ENCODE measurements at places on chromosomes 2 and 18.

DNA sequence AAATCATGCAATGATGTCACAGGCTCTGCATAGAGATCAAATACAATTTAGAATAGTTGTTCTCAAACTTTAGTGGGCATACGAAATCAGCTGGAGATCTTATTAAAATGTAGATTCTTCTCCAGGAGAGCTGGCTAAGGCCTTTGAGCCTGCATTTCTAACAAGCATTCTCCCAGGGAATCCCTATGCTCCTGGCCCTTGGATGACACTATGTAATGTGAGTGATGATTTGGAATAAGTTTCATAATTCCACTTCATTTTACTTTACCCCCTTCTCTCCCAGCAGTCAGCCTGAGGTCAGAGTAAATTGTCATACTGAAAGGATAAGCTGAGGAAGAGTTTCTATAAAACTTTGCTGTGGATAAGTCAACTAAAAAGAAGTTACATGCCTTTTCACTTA lies 189.1 kb downstream of the UBE2E3 start:
- no peak for DNase-seq

DNA sequence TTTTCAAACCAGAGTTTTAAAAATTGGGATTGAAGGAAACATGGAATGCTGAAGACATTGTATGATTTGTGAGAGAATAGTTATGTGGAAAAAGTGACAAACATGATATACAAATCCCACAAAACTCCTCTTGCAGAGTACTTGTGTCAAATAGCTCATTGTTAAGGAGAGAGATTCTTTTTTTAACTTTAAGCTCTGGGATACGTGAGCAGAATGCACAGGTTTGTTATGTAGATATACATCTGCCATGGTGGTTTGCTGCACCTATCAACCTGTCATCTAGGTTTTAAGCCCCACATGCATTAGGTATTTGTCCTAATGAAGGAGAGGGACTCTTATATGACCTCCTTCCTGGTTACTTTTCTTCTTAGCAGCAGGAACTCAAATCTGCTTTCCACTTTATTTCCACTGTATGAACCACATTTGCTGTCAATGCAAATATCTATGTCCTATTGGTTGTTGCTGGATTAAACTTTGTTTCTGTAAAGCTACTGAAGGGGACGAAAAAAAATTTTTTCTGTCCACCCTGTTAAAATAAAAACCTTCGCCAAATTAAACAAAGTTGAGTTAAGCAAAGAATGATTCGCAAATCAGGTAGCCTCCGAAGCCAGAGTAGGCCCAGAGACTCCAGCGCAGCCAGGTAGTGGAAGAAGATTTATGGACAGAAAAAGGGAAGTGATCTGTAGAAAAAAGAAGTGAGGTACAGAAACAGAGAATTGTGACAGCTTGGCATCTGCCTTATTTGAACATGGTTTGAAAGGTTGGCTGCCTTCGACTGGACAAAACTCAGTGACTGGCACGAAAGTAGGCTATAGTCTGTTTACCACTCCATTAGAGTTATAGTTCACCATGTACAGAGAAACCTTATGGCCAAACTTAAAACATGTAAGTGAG lies 430.1 kb upstream of the CHST9 start:
- no peak for DNase-seq

DNA sequence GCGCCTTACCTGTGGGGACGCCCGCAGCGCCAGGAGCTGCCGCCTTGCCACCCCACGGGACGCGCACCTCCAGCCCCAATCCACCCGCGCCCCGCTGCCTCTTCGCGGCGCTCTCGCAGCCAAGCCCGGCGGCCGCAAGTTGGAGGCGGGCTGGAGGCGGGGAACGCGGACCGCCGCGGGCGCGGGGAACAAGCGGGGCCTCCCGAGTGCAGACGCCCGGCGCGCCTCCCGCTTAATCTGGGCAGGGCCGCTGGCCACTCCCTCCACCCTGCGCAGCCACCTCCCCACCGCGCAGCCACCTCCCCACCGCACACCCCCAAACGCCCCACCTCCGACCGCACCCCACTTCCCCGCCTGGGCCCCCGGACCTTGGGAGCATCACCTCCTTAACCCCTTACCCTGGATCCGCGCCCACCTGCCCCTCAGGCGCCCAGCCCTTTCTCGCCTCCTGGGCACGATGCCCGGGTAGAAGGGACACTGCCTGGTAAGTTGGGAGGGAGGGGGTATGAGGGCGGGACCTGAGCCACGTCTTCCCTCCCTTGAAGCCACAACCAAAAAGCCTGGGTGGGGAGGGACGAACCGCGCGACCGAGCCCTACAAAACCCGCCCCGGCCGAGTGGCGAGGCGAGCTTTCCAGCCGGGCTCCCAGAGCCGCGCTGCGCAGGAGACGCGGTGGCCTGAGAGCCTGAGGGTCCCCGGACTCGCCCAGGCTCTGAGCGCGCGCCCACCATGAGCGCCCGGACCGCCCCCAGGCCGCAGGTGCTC lies at the start of the genes COL4A3 and COL4A4:
Gene COL4A3, plus strand, starts transcription at position 627 of the 765 bp plus-strand sequence. Its CDS starts 103 bp downstream, at position 730.
Gene COL4A4, minus strand, starts transcription at position 208 of the 765 bp plus-strand sequence. CDS start 16,722 bp downstream, outside the sequence.
- DNase-seq, result no peak

DNA sequence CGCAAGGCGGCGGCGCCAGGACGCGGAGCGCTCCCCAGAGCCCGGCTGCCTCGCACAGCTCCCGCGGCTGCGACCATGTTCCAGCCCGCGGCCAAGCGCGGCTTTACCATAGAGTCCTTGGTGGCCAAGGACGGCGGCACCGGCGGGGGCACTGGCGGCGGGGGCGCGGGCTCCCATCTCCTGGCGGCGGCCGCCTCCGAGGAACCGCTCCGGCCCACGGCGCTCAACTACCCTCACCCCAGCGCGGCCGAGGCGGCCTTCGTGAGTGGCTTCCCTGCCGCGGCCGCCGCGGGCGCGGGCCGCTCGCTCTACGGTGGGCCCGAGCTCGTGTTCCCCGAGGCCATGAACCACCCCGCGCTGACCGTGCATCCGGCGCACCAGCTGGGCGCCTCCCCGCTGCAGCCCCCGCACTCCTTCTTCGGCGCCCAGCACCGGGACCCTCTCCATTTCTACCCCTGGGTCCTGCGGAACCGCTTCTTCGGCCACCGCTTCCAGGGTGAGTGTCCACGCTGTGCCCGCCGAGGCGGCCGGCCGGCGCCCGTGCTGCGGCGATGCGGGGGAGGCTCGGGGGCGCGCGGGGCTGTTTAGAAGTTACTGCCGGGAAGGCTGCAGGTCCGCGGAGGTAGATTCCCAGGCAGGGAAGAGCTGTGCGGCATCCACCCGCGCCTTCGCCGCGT lies 696 bp downstream of the EMX1 start:
- DNase-seq, result no peak

GRCh38 chr2:43818761-43819160 lies 19.9 kb downstream of the ABCG5 start:
- DNase-seq, result no peak

GRCh38 chr2:137960223-137960622 lies 4.0 kb upstream of the HNMT start:
- no peak for DNase-seq

DNA sequence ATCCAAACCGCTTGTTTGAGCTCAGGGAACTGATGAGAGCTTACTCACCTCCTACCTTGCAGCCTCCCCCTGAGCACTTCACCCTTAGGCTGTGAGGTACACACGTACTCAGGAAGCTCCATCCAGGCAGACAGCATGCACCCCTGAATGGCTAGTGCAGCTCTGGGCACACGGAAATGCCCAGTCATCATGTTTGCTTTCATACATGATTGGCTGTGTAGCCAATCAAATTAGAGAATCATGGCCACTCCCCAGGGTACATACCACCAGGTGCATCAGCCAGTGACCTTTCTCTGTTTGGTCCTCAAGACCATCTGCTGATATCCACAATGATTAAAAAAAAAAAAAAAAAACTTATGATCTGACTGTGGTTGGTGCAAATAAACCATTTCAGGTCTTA lies 42.1 kb downstream of the RNF152 start:
- no peak for DNase-seq

DNA sequence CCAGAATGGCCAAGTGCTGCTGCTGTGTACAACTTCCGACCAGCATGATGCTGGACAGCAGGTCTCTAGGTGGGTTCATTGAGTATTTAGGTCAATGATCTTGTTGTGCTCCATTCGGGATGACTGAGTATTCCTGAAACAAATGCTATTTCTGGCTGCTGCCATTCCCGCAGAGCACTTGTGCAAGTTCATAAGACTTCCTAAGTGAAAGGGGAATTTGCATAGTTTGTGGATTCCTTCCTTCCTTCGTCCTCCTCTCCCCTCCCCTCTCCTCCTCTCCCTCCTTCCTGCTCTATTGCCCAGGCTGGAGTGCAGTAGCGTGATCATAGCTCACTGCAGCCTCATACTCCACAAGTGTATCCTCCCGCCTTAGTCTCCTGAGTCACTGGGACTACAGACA lies 40.4 kb downstream of the LDLRAD4 start:
- no peak for DNase-seq

DNA sequence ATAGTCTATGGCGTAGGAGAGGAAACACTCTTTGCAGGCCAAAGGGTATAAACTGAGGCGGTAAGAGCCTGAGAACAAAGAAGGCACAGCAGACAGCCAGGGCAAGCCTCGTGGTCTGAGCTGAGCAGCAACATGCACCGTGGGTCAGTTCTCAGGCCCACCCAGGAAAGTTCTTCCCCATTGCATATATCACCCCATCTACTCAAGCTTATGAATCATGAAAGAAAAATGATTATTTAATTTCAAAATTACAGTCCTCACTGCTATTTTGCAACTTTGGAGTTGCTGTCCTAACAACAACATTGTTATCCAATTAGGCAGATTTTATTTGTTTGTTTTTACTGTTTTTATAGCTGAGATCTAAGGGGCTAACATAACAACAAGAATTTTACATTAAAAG lies 54.7 kb upstream of the RIOK3 start:
- DNase-seq, result no peak

DNA sequence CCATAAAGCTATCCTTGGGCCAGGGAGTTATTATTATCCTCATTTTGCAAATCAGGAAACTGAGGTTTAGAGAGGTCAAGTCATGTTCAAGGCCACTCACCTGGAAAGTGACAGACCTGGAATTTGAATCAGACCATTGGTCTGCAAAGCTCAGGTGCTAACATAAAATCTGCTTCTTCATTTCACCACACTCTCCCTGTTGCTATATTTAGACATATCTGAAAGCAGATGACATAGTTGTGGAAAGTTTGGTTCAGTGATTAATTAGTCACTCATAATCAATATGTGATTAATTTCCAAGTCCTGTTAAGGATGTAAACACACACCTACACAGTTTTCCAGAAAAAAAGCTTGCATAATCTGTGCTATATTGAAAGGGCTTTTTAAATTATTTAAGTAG lies 57.4 kb downstream of the LINC00305 start:
- DNase-seq, result no peak

DNA sequence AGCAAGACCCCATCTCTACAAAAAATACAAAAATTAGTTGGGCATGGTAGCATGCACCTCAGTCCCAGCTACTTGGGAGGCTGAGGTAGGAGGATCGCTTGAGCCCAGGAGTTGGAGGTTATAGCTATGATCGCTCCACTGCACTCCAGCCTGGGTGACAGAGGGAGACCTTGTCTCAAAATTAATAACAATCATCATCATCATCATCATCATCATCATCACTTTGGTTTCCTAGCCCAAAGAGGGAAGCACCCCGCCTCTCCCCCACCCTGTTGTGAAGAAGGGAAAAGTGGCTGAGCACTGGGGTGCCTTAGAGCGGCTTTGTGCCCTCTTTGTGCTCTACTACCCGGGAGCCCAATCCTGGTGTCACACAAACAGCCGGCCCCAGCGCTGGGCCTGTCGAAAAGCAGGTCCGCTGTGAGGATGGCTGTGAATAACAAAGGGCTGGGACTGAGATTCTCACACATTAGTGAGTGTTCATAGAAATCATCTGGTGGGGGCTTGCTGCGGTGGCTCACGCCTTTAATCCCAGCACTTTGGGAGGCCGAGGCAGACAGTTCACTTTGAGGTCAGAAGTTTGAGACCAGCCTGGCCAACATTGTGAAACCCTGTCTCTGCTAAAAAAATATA lies 42.6 kb upstream of the ASXL2 start:
- no peak for DNase-seq

- no peak for DNase-seq
Measured at GRCh38 chr2:9400268-9401058, 22.9 kb downstream of the ITGB1BP1 start.

GRCh38 chr18:45102863-45103262 lies 422.2 kb downstream of the SETBP1 start:
- DNase-seq, result no peak

- no peak for DNase-seq
Measured at GRCh38 chr2:150783015-150783414, 295.5 kb upstream of the RND3 start.

- no peak for DNase-seq
Measured at GRCh38 chr2:205800773-205801172, 118.5 kb downstream of the NRP2 start.

All from stimulated activated CD8-positive, alpha-beta memory T cell treated with anti-CD3 and anti-CD28 coated beads, Interleukin-4, amount 100 ng/mL, for 4 hours (primary cell).